ENCODE measurements at places on chromosomes 12 and 14.

- DNase-seq, result peak; percentile 83
Measured at GRCh38 chr14:90491221-90491885, 94.5 kb downstream of the CALM1 start.

DNA sequence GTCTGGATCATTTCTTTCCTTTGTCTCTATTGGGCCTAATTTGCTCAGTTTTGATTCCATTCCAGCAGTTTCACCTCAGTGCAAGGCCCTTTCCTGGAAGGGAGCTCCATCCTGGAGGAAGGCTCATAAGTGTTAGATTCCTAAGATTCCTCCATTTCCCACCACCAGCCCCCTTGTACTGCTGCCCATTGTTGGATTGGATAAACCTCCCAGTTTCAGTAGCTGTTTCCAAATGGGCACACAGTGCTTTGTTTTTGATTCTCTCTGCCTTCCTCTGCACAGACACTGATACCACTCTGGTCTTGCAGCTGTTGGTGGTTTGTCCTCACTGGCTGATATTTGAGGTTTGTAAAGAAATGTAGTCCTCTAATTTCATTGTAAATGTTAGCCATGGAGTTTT lies 158.9 kb downstream of the SLC15A5 start:
- DNase-seq, result no peak

DNA sequence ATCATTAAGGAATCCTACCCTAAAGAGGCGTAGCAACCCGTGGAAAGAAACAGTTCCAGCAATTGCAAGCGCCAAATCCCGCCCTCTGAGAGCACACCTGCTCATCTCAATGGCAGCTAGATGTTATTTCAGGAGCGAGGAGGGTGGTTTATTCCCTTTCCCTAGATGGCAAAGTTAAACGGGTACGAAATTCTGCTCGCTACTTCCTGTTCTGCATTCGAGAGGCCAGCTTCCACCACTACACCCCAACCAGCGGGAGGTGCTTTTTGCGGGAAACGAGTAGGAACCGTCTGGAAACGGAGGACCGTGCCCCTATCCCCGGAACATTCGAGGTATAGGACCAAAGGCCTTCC lies 536 bp downstream of the VPS29 start:
- DNase-seq, result no peak

- DNase-seq, result no peak
Measured at GRCh38 chr12:68086019-68086603, 73.4 kb downstream of the IFNG start.

DNA sequence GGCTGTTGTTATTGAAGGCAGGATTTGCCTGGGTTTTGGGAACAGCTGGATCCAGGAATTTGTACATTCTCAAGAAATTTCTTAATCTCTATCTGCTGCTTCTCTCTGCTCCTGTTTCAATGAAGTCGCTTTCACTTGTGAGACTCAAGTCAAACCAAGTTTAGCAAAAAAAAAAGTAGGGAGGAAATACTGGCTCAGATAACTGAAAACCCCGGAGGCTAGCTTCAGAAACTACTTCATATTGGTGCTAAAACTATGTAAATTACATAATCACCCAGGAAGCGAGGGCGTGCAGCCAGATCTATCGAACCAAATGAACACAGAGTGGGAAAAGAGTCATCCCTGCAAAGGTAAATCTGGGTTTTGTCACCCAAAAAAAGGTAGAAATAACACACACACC lies 68.3 kb upstream of the FICD start:
- peak; percentile 82 for DNase-seq
